NCI-H1436 treated with DMSO at 0.1 percent for 48 hours (cell line): ENCODE measurements at places on chromosomes 5 and 9.

DNA sequence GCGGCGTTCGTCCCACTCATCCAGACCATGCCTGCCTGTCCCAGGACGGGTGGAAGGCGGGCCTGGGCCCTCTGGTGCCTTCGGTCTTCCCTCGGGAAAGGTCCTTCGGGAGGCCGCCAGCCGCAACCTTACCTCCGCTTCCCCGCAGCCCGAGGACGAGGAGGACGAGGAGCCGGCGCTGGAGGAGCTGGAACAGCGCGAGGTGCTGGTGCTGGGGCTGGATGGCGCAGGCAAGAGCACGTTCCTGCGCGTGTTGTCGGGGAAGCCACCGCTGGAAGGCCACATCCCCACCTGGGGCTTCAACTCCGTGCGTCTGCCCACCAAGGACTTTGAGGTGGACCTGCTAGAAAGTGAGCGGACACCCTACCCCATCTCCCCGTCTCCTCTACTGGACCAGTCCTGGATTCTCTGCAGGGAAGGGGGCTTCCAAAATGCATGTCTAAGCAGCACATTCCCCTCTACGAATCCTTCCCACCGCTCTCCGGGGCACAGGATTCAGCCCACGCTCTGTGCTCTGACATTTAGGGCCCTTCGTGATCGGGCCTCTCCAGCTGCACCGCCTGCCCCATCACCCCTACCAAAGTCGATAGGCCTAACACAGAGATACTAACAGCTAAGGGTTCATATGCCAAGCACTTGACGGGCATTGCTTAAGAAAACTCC lies 1.1 kb downstream of the ARL10 start:
- no peak for DNase-seq

DNA sequence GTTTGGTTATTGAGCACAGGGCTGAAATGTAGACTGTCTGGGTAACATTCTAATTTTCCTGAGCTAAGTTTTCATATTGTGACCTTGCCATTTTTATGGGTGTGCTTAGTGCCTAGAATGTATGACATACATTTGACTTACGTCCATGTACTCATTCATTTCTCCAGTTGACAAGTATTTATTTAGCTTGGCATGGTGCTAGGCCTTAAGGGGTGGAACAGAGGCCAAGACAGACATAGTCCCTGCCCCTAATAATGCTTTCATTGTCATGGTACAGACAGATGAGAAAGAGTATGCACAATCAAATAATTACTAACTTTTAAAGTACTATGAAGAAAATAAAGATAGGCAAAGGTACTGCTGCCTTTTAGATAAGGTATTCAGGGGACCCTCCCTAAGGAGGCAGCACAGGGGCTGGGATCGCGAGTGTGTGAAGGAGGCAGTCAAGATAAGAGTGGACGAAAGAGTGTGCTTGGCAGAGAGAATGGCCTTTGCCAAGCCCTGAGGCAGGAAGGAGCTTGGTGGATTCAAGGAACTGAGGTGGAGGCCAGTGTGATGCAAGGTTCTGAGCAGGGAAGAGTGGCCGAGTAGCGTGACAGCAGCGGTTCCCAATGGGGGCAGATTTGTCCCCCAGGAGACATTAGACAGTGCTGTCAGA lies 128.0 kb downstream of the PIP5K1B start:
- no peak for DNase-seq

DNA sequence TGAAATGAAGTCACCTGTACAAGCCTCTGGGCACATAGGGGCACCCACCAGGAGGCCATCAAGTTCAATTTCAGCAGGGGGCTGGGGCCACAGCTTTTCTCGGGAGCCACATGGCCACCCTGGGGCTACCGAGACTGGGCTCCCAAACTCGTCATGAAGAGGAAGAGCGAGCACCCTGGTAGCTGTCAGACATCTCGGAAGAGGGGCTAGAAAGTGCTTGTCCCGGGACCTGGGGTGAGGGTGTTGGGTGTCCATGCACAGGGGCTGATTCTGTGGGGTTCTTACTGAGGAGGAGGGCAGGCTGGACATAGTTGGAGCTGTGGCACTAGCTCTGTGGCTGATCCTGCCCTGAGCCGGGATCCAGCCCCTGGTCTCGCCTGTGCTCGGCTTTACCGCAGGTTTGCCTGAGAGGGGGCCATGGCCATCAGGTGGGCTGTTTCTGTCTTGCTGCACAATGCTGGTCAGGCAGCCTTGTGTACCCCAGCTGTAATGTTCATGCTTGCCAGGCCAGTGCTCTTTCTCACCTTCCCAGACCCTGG lies 70.3 kb downstream of the PHF2 start:
- DNase-seq: no peak

DNA sequence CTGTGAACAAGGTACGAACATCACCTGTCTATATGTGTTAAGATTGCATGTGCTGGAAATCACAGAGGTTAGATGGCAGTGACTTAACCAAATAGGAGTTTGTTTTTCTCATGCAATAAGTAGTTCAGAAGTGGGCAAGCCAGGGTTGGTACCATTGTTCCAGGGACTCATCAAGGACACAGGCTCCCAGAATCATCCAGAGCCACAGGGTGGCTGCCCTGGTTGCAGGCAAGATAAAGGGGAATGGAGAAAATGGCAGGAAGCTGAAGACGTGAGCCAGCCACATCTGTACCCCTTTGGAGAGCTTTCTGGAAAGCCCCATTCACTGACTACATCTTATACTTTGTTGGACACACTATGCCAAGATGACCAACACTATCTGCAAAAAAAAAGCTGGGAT lies 126.0 kb upstream of the IL12B start:
- no peak for DNase-seq

DNA sequence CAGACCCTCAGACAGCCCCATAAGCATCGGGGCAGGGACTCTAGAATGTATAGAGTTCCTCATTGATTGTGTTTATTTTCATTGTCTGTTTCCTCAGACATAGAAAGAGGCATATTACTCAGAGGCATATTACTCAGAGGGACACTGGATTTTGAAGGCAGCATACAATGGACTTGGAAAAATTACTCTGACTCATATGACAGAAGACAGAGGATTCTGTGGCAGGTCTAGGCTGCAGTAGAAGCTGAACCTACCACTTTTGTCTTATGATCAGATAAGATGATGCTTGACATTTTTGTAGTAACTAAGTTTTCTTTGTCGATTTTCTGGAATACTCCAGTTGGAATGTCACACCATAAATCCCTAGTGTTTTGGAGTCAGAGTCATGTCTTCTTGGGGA lies 105.2 kb downstream of the ST8SIA4 start:
- DNase-seq: no peak

GRCh38 chr5:177520271-177520670 lies 3.5 kb upstream of the DDX41 start:
- DNase-seq: no peak

- DNase-seq: no peak
Observed at GRCh38 chr5:181024245-181025064, 15.6 kb upstream of the BTNL9 start.

GRCh38 chr5:68319706-68320412 lies 104.3 kb downstream of the PIK3R1 start:
- no peak for DNase-seq

DNA sequence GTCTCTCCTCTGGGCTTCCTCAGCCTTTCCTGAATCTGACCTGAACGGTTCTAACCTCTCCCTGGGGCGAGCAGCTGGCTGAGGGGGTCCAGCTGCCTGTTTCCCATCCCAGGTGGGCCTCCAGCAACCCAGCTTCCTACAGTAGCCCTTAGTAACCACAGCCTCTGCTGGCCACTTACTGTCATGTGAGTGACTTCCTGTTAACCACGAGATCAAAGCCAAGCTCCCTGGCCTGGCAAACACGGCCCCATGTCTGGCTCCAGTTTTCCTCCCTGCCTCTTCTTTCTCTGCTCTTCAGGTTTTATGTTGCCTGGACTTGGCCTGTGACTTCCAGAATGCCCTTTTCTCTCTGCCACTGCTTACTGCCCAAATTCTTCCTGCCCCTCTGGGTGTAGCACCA lies 47.2 kb upstream of the DAB2IP start:
- DNase-seq: no peak

DNA sequence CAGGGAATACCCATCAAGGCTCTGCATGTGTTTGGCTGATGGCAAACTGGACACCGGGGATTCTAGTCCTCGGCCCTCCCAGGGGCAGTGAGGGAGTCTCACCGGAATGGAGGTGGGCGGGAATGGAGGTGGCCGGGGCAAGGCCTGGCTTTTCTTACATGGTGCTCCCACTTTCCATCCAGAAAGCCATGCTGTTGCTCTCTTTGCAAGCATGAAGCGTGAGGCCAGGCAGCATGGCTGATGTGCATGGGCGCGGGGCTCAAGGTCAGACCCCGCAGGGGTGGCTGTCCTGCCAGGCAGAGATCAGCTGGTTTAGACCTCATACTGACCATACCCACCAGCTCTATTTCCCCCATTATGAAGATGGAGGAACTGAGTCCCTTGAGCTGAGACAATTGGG lies 108.0 kb upstream of the PHYKPL start:
- DNase-seq: no peak

DNA sequence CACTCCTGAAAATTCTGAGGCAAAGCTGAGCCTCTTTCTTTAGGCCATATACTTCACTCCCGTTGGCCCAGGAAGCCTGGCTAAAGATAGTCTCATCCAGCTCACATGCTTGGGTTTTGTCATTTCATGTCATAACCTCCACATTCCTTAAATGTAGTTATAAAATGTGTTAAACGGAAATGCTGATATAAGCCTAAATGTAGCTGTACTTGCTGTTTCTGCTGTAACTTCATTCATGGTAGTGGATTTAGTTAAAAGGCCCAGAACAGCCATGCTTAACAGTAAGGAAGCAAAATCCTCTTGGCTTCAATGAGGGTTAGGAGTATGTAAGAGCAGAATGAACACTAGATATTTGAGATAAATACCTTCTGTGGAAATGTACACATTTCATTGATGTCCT lies 135.8 kb upstream of the TMEM161B start:
- no peak for DNase-seq

GRCh38 chr5:142608081-142608480 lies 77.8 kb downstream of the FGF1 start:
- no peak for DNase-seq

GRCh38 chr9:133225171-133226011 lies 16.3 kb upstream of the OBP2B start:
- no peak for DNase-seq

- DNase-seq: no peak
Observed at GRCh38 chr9:86354818-86355309, 654 bp upstream of the TUT7 start.

DNA sequence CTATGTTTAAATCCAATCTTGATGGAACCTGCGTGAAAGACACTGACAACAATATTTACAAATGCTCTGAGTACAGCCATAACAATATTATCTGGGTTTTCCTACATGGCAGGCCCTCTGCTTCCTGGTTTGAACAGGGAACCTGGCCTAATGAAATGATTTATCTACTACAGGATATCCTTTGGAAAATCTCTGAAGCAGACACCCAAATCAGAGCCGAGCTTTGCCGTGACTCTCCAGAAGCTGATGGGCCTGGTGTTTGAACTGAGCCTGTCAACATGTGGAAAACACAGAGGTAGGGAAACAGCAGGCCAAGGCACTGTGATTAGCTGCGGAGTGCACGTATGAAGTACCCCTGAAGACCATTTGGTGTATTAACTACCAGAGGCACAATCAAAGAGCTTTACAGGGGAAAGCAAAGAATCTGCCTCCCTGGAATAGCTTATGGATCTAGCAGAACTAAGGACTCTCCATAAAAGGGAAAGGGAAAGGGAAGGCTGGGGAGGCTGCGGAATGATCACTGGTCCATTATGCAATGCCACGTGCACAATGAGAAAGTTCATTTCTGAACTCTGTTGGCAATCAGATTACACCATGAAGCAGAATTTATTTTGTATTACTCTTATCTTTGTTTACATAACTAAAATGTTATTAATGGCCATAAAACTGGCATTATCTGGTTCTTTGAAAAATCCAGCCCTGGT lies 321.9 kb downstream of the EBF1 start:
- DNase-seq: no peak

GRCh38 chr9:111807197-111807596 lies 12.5 kb upstream of the SHOC1 start:
- DNase-seq: no peak

DNA sequence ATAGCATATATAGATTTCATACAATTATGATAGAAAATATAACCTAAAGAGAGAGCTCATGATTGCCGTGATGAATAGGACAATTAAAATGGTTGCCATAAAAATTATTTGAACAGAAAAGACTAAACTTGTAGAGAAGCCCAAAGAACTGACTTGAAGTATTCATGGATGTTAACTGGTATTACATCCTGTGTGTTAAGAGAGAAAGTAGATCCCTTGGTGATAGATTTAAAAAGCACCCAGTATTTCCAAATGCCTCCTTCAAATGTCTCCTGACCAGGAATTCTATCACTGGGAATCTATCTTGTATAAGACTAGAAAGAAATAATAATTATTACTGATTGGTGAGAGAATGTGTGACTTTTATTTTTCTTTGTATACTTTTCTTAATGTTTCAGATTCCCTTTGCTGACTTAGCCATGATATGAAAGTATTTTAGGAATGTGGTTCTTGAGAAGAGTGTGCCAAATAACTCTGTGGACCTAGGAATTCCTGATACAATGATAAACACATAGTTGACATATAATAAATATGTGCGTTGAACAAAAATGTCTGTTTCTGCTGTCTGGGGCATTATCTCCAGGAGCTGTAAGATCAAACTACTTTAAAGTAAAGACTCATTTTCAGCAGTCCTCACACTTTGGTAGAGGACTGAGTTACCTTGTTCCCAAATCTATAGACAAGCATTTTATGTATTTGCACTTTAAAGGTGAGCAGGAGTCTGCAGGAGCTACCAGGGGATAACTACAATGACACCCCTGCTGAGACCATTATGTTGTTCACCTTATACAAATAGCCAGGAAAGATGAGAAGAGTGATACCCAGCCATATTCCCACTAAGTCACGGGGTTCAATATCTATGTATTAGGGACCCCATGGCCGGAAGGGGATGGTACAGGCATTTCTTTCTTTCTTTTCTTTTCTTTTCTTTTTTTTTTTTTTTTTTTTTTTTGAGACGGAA lies 211.1 kb upstream of the TLE4 start:
- no peak for DNase-seq

DNA sequence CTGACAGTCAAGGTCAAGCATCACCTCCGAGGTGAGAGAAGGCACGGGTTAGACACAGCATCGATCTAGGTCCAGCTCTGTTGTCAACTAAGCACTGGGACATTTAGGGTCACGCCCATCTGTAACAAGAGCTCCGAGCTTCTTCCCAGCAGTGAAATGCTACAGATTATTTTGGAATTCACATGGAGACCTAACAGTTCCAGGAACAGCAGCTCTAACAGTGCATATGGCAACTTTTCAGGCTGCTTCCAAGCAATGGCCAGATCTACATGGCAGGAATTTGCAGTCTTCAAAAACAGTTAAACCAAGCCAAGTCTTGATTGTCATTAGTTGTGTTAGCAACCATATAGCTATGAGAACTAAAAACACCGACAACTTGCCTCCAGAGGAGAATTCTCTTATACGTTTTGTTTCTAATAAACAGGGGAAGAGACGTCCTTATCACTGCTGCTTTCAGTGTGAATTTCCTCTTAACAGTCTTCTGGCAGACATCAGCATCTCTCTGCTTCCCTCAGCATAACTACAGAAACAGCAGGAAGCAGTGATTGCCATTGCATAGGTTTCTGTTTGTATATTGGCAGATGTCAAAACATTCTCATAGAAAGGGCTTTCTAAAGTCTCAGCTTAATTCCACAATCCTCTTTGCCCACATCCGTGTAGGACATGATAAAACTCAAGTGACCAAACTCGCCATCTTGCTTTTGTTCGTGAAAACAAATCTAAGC lies 242.1 kb upstream of the DAPK1 start:
- DNase-seq: no peak
